ENCODE measurements at places on chromosomes 16 and 17. TPM values are rescaled to one million over a fixed set of nuclear protein-coding genes. Genes with fewer than 3 reads are reported as not detected.

DNA sequence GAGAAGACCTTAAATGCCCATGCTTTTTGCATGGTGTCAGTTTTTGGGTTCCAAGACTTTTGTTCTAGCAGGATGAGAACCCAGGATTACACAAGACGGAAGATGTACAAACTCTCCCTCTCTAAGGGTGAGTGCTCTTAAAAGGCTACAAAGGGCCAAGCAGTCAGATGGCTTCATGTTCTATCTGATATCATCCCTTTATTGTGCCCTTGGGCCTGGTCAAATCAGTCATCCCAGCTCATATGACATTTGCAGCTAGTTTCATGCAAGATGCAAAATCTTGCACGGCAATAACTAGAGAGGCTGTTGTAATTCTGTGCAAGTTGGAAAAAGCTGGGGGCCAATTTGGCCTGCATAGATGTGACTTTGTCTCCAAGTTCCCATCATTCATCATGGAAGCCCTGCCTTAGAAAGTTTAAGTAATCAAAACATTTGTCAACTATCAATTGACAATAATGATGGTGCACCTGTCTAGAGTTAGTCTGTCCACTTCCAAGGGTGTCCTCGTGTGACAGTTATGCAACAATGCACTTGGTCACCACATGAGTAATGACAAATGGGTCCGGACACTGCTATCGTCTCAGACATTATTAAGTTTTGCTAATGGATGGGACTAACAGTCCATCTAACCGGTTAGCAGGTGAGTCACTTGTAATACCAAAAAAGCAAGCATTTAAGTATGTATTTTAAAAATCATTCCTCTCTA lies 58.6 kb upstream of the ZFHX3 start:
- DNase-seq, result no peak

DNA sequence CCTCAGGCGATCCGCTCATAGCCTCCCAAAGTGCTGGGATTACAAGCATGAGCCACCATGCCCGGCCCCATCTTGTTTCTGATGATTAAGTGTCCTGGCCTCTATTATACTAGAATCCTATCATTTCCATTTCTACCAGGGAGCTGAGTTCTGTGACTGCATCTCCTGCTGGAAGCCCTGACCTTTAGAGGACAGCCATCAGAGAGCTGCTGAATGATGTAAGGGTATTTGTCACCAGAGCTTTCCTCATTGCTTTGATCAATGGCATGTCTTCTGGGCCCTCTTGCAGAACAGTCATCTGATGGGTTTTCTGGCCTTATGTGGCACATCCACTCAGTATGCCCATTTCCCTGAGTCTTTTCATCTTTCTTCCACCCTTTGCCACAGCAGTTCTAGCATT lies 39.9 kb downstream of the PSMD12 start:
- no peak for DNase-seq

- DNase-seq, result peak; percentile 61
These were observed 30.6 kb downstream of the CHD9 start for GRCh38 chr16:53085369-53085843.

GRCh38 chr16:85412911-85413520 lies 200.1 kb upstream of the GSE1 start:
- no peak for DNase-seq

GRCh38 chr16:84832488-84833143 lies 12.8 kb downstream of the CRISPLD2 start:
- DNase-seq, result peak; percentile 99

DNA sequence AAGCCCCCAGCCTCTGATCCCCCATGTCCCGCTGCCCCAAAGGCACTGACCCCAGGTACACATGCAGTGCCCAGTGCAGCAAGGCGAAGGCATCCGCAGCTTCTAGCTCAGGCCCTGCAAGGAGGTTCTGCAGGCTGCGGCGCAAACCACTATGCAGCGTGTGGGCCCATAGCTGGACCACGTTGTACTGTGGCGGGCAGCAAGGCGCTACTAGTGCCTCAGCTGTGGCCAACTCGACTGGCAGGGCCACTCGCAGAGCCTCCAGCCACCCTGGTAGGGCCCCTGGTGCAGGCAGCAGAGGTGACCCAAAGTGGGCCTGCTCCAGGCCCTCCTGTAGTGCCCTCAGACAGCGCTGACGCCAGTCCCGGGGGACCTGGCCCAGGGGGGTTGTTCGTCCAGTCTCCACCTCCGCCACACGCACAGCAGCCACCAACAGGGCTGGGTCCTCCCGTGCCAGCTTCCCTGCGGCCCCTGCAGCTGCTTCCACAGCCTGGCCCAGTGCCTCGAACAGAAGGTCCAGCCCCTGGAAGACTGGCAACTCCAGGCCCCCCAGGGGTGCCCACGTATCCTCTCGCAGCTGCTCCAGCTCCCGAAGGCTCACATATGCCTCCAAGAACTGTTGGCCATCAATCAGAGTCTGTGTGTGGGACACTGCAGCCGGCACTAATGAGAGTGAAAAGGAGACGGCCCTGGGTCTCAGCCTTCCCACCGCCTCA lies 2.6 kb downstream of the EXOC3L1 start:
- DNase-seq, result no peak

- DNase-seq, result no peak
These were observed 173.9 kb downstream of the LAT start for GRCh38 chr16:29158785-29159184.

- DNase-seq, result peak; percentile 10
These were observed 7.8 kb downstream of the CDRT15 start for GRCh38 chr17:14228903-14229302.

The OTOA gene
- not detected for total RNA-seq
